D721Med (cell line): ENCODE measurements at places on chromosomes 3 and 15.

GRCh38 chr3:116337229-116337628, 108.1 kb downstream of the LSAMP start:
- no peak for DNase-seq

GRCh38 chr15:80898040-80898439, 91.6 kb downstream of the MESD start:
- DNase-seq, result no peak

- no peak for DNase-seq
Measured at GRCh38 chr3:86737517-86737916, 253.4 kb downstream of the VGLL3 start.

DNA sequence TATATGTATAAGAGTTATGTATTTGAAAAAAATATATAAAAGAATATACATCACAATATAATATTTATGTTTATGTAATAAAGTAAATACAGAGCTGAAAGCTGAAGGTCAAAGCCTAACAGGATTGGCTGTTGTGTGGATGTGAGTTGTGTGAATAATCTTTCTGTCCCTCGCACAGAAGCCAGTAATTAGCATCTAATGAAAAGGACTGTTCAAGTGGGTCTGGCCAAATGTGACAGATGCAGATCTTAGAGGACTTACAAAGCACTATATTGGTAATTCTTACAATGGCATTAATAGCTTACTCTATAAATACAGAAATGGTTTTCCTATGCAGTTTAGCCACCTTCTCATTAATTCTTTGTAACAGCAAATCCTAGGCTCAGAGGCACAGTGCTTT, 2.4 kb downstream of the MKRN3 start:
- no peak for DNase-seq

DNA sequence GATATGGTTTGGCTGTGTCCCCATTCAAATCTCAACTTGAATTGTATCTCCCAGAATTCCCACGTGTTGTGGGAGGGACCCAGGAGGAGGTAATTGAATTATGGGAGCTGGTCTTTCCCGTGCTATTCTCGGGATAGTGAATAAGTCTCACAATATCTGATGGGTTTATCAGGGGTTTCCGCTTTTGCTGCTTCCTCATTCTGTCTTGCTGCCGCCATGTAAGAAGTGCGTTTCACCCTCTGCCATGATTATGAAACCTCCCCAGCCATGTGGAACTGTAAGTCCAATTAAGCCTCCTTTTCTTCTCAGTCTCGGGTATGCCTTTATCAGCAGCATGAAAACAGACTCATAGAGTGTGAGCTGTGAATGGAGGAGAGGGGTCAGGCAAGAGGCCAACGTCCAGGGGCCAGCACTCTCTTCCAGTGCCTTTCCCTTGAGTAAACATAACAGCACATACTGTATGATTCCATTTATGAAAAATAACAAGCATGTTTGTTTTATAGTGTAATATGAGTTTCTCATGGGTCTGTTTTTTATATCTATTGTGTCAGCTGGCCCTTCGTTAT, 16.3 kb upstream of the LCTL start:
- no peak for DNase-seq

GRCh38 chr3:87084868-87085267, 93.9 kb upstream of the VGLL3 start:
- no peak for DNase-seq

DNA sequence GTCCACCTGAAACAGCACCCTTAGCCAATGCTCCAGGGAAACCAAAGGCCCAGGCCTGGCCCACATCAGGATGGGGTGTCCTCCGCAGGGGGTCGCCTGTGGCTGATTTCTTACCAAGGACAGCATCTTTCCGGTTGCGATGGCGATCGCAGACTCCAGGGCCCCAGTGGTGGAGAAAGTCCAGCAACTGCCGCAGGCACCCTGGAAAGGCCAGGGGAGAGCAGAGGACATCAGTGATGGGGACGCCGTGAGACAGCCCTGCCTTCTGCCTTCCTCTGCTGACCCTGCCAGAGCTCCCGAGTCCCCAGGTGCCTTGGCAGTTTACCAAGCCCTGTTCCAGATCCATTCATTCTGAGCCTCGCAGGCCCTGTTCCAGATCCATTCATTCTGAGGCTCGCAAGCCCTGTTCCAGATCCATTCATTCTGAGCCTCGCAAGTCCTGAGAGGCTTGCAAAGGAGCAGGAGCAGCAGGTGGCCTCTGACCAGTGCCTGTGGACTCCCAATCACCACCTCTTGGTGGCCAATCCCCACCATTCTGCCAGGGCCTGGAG, 12.5 kb downstream of the CTSH start:
- no peak for DNase-seq

DNA sequence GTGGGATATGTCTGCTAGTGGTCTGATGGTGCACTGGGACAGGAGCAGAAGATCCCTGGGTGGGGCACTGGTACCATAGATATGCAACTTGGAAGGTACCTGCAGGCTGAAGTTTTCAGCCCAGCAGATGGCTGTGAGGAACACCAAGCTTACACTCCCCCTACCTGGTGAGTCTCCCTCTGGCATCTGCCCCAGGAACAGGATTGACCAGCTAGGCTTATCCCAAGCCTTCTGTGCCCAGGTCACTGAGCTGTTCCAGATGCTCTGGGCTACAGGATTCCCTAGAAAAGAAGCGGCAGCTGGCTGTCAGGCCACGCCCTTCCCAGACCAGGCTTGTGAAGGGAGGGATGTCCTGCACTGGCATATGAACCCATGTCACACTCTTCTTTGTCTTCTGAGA, 1130.0 kb downstream of the NAALADL2 start:
- DNase-seq, result no peak

GRCh38 chr3:36227980-36228379, 152.3 kb upstream of the STAC start:
- DNase-seq, result no peak

- DNase-seq, result no peak
Measured at GRCh38 chr15:93164409-93164808, 75.4 kb upstream of the RGMA start.

GRCh38 chr3:137330246-137330645, 372.5 kb downstream of the IL20RB start:
- DNase-seq, result no peak

- DNase-seq, result no peak
Measured at GRCh38 chr3:57637391-57637790, 40.2 kb upstream of the ARF4 start.
